ENCODE measurements at places on chromosomes 4 and X. TPM values are rescaled to one million over a fixed set of nuclear protein-coding genes. Genes with fewer than 3 reads are reported as not detected.

ASB9 gene
- total RNA-seq, result 15.0 TPM

CTAG1A gene
- total RNA-seq, result not detected

GPR82 gene
- not detected for total RNA-seq

RTL9 gene
- total RNA-seq, result 0.15 TPM

LONRF3 gene
- 5.0 TPM for total RNA-seq

TMPRSS11D gene
- total RNA-seq, result not detected

AKAP14 gene
- total RNA-seq, result not detected

SPANXA2 gene
- not detected for total RNA-seq

UNC5C gene
- 0.69 TPM for total RNA-seq

MAGEA8 gene
- not detected for total RNA-seq

IRS4 gene
- 0.46 TPM for total RNA-seq

AFF2 gene
- total RNA-seq, result under 0.01 TPM

AKAP4 gene
- total RNA-seq, result not detected

UGT8 gene
- total RNA-seq, result 7.7 TPM

BEX5 gene
- not detected for total RNA-seq

LNX1 gene
- total RNA-seq, result not detected

PCDH7 gene
- 16.3 TPM for total RNA-seq

RHOXF2 gene
- total RNA-seq, result not detected

SCML2 gene
- total RNA-seq, result 0.69 TPM

LPAR4 gene
- total RNA-seq, result not detected

HMGB3 gene
- total RNA-seq, result 19.4 TPM

SOX3 gene
- not detected for total RNA-seq
